ENCODE measurements at places on chromosomes 5 and 9.

DNA sequence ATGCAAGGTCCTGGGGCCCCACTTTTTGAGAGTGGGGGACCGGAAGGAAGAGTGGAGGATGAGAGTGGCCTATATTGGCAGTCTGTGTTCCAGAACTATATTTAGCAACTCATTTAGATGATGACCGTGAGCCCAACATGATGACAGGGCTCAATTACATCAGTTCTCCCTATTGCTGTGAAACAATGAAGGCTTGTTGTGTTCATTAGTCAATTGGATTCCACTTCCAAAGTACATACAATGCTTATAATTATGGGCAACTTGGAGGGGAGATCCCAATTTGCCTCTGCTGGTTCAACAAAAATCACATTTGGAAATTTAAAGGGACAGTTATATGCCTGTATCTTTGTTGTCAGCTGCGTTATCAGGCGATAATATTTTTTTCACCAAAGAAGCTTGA is 91.1 kb downstream of the TARS1 start:
- DNase-seq = no peak

DNA sequence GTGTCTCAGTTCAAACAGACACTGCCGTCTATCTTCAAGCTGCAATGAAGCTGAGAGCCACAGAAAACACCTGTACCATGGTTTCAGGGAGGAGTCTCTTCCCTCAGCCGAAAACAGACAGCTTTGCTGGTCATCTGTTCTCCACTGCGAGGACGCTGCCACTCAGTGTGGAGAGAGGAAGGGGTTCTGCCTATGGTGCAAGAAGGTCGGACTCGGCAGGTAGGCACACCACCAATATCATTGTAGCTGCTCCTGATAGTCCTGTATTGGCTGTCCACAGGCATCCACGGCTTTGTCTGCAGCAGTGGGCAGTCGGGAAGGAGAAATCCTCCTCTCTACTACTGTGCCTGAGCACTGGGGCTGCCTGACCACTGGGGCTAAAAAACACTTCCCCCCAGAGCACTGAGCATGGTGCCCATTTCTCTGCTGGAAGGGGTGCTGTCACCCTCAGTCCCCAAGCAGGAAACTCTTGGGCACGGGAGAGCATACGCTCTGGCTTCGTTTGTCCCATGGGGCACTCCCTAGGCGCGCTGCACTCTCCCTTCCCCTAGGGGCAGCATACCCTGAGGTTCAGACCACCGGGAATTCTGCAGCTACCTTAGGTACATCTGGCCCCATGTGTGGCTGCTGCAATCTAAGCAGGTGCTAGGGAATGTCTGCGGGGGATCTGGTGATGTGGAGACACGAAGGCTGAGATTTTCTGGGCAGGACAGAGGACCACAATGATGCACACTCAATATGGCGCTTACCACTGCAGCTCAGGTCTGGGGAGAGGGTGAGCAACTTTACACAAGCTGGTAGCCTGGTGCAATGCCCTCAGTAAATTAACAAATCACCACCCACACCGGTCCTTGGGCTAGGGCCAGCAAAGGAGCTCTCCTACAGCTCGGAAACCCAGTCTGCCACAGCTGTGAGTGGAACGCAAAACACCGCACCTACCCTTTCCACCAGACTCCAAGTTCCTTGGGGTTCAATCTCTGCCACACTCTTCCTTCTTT is 880.9 kb upstream of the SEMA6A start:
- DNase-seq = peak; percentile 6

- DNase-seq = peak; percentile 96
Measured at GRCh38 chr5:151213803-151214613, 9.9 kb downstream of the CCDC69 start.

- DNase-seq = no peak
Measured at GRCh38 chr5:178595150-178595549, 5.0 kb upstream of the COL23A1 start.

DNA sequence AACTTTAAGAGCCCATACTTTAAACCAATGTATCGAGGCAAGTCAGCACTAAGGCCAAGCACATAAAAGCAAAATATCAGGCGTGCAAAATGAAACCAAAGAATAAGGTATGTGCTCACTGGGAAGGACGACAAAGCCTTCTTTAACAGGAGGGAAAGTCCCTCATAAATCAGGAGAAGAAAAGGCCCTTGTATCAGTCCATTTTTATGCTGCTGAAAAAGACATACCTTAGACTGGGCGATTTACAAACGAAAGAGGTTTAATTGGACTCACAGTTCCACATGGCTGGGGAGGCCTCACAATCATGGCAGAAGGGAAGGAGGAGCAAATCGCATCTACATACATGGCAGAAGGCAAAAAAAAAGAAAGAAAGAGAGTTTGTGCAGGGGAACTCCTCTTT is 68.9 kb downstream of the UBE2QL1 start:
- no peak for DNase-seq

GRCh38 chr5:68344447-68345111 is 129.0 kb downstream of the PIK3R1 start:
- DNase-seq = peak; percentile 48

DNA sequence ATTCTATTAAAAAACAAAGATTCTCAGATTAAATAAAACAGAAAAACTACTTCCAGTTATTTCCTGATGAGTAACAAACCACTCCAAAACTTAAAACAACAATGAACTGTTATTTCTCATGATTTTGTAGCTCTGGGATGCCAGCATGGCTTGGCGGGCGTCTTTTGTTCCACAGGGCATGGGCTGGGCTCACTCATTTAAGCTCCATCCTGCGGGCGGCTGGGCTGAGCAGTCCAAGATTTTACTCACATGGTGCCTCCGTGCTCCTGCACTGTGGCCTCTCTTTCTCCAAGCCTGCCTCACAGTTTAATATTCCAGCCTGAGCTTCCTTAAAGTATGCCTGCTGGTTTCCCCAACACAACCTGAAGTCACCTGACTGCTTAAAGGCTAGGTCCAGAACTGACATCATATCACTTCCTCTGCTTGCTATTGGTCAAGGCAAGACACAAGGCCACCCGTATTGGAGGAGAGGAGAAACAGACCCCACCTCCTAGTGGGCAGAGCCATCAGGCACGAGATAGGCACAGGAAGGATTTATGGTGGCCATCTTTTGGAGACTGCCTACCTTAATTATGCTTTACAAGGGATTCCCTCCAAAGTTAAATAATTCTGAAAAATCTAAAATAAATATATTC is 41.6 kb upstream of the ZBTB43 start:
- peak; percentile 19 for DNase-seq

- peak; percentile 12 for DNase-seq
Measured at GRCh38 chr5:17912794-17913193, 278.5 kb downstream of the TAF11L14 start.

Data from GM12865 (cell line).